ENCODE measurements at places on chromosomes 1 and 21.

DNA sequence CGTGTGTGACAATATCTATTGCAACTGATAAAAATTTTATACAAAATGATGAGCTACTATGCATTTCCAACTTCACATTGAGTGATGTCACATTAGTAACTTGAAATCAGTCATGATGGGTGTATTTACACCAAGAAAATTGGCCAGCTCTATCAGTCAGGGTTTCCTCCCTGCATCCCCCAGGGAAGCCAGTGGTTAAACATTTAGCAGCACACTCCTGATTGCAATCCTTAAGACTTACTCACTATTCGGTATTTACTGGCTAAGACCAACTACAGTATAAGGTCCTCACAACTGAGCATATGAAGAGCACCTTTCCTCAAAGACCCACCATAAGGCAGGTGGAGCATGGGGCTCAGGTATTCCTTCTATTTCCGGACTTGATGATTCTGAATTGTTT is 41.3 kb upstream of the PTGFRN start:
- DNase-seq, result no peak

DNA sequence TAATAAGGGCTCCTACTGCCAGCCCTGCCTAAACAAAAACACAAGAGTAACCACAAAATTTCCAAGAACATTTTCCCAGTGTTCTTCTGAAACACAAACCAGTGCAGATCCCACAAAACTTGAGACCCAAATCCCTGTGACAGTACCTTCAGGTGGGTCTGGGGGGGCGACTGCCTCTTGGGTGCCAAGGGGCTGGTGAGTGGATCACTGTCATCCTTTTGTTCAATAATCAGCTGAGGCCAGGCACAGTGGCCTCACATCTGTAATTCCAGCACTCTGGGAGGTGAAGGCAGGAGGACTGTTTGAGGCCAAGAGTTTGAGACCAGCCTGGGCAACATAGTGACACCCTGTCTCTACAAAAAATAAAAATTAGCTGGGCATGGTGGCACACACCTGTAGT is 87.6 kb downstream of the GLIS1 start:
- no peak for DNase-seq

DNA sequence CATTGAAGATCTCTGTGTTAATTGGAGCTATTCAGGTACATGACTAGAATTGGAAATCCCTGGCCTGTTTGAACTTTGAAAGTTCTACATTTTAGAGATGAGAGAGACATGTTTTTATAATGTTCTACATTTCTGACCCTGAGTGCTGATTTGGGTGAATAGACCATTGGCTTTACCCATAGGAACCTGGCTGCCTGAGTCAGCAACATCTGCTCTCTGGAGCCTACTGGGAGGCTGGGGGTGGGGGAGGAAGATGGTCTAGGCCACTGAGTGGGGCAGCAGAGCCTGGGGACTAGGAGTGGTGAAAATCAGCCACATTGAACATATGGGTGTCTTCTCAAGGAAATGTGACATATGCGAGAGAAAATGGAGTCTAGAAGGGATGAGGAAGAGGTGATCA is 1.4 kb upstream of the VANGL1 start:
- no peak for DNase-seq

DNA sequence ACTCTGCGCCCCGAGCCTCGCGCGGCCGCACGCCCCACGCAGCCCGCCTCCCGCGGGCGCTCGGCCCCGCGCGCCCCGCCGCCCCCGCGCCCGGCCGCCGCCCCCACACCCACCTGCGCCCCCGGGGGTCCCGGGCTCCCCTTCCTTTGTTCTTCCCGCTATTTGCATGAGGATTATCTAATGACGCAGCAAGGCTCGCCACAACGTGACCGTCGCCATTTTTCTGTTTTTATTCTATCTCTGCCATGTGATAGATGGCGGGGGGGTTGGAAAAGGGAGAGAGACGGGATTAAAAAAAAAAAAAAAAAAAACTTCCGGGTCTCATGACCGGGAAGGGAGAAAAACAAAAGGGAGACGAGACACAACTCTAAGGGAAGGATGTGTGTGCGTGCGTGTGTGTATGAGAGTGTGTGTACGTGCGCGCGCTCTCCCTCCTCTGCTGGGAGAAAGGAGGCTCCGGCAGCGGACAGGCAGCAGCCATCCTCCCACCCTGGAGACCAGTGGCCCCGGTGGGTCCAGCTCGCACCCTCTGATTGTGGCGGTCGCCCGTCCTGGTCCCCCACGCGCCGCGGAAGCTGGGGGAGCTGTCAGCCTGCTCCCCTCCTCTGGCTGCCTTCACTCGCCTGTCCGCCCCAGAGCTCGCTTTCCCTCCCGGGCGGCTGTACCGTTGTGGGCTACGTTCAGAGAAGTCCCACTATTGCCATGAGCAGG is 80.4 kb upstream of the AK4 start:
- peak; percentile 84 for DNase-seq

GRCh38 chr1:11567244-11568065 is 86.8 kb downstream of the FBXO2 start:
- no peak for DNase-seq

DNA sequence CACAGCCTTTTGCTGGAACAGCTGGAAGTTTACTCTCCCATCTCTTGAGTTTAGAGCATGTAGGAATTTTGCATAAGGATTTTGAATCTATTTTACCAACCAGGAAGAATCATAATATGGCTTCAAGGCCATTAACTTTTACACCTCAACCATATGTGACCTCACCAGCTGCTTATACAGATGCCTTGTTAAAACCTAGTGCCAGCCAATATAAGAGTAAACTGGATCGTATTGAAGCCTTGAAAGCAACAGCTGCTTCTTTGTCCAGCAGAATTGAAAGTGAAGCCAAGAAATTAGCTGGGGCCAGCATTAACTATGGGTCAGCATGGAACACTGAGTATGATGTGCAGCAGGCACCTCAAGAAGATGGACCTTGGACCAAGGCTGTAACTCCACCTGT is 65.4 kb downstream of the CEP350 start:
- DNase-seq, result no peak
